ENCODE measurements at places on chromosomes 7 and 10.

GRCh38 chr7:116439841-116440549, 59.5 kb upstream of the CAV2 start:
- DNase-seq = no peak

DNA sequence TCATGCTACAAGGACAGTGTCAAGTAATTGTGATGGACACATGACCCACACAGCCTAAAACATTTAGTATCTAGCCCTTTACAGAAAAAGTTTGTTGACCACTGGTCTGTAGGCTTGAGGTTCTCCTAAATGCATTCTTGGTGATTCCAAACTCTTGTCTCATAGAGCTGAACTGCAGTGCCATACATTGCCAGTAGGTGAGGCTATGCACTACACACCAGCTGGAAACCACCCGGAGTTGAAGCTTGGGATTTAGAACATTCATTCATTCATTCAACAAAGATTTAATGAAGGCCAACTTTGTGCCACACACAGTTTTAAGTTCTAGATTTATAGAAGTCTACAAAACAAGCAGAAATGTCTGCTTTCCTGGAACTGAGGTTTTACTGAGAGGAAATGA, 77.3 kb upstream of the TCF7L2 start:
- no peak for DNase-seq

DNA sequence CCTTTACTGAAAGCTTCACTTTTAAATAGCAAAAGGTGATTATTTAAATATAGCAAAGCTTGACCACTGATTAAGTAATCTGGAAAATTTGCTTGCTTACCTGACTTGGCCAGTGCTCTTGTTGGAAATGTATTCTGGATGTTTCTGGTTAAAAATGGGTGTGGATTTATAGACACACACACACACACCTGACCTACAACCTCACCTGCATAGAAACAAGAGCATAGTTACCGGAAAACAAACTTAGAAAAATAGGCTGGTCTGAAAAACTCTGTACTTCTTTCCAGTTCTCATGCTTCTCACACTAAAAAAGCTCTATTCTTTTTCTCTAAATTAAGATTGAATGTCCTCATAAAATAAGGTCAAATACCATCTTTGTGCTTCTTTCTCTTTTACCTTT, at the start of gene AGR3:
TSS of gene AGR3 (minus strand) at position 140 of the 400 bp plus-strand sequence. CDS start 3,365 bp downstream, outside the sequence.
- DNase-seq = no peak

DNA sequence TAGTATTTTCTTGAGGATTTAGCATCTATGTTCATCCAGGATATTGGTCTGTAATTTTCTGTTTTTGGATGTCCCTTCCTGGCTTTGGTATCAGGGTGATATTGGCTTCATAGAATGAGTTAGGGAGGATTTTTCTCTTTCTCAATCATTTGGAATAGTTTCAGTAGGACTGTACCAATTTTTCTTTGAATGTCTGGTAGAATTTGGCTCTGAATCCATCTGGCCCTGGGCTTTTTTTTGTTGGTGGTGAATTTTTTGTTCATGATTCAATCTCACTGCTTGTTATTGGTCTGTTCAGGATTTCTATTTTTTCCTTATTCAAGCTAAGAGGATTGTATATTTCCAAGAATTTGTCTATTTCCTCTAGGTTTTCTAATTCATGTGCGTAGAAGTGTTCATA, 192.7 kb downstream of the KIF20B start:
- DNase-seq = no peak

DNA sequence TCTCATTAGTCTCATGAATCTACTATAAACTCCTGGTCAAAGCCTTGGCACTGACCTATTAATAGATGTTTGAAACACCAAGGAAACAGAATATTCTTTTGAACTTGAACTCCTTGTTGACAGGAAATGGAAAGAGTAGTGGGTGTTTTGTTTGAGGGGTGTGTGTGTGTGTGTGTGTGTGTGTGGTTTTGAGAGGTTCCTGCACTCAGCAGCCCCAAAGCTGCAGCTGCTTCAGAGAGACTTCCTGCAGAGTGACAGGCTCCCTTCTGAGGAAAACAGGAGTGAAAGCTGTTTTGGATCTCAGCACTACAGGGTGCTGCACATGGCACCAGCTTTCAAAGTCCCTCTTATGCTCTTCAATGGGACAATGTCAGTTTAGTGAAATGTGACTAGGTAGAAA, 546.5 kb upstream of the STEAP1 start:
- no peak for DNase-seq

- DNase-seq = no peak
Observed at GRCh38 chr10:11416974-11417373, 194.5 kb downstream of the USP6NL start.

Measured in NCI-H345 (cell line).